A549 treated with CpdA at 1 μM for 4 hours (cell line): ENCODE measurements at places on chromosomes 4 and X. TPM values are rescaled to one million over a fixed set of nuclear protein-coding genes. Genes with fewer than 3 reads are reported as not detected.

TMEM150C gene
- 0.85 to 1.3 TPM (median 1.0 TPM) in 5 replicates for total RNA-seq

UGT2B10 gene
- 0.07 to 0.09 TPM in 2 of 5 replicates, not detected in the others for total RNA-seq

CFAP99 gene
- 0.07 to 0.08 TPM in 2 of 5 replicates, not detected in the others for total RNA-seq

GPAT3 gene
- total RNA-seq, result 44.0 to 49.0 TPM (median 47.2 TPM) in 5 replicates

APELA gene
- total RNA-seq, result not detected in 5 replicates

CD40LG gene
- not detected in 5 replicates for total RNA-seq

CT45A5 gene
- 0.05 TPM in 1 of 5 replicates, not detected in the others for total RNA-seq

ADRA2C gene
- 5.3 to 11.7 TPM (median 10.4 TPM) in 5 replicates for total RNA-seq

P2RY4 gene
- 0.03 TPM in 1 of 5 replicates, not detected in the others for total RNA-seq

KIAA1210 gene
- not detected in 5 replicates for total RNA-seq

TLR6 gene
- total RNA-seq, result 4.0 to 5.2 TPM (median 4.8 TPM) in 5 replicates
